ENCODE measurements at places on chromosomes 6 and 20. TPM values are rescaled to one million over a fixed set of nuclear protein-coding genes. Genes with fewer than 3 reads are reported as not detected.

DNA sequence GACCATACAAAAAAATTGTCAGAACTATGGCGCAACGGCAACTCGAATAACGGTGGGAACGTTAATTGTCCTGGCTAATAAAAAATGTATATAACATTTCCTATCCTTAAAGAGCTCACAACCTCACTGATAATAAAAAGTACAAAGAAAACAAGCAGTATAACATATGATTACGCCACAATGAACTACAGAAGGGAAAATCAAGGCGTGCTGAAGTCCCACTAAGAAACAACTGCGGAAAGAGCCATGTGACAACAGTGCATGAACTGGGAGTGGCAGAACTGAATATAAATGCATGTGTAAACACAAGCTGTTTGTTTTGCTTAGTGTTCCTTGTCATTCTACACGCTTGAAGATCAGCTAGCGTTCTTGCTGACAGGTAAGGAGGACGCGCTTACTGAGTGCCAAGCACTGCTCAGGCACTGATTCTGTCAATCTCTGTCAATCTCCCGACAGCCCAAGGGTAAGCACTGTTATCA is 466 bp upstream of the PSMB1 start:
- DNase-seq: no peak

DNA sequence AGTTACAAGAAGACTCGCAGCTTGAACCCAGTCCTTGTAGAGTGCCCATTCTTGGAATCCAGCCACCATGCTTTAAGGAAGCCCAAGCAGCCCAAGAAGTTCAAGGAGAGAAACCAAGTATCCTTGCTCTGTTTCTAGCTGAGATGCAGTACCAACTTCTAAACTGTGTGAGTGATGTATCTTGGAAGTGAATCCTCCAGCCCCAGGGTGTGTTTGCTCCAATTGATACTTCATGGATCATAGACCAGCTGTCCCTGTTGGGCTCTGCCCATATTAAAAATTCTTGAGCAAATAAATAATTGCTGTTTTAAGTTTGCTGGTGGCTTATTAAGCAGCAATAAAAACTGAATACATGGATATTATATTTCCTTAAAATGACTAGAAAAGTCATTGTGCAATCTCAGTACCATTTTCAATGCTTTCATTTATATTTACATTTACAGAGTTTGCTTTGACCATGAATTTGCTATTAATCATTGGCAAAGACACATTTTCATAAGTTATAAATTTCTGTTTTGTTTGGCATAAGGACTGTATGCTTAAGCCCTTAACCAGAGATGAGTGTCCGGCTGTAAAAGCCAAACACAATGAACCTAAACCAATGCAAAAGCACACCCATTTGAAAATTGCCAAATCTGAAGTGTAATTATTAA is 9.2 kb downstream of the SPTLC3 start:
- no peak for DNase-seq

DNA sequence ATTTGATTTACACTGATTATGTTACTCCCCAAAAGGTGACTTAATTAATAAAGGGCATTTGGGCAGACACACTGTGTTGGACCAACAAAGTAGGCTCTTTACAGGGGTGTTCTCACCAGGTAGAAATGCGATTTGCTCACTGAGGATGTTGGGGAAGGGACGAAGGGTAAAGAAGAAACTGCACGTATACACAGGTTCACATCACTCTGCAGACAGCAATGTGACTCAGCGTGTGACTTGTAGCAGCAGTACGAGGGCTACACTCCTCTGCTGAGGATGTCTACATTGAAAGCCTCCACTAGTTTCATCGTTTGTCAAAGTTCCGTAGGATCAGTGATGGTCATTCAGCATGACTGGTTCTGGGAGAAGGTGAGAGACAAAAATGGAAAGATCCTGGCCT is 52.7 kb upstream of the TMEM181 start:
- no peak for DNase-seq

- no peak for DNase-seq
Observed at GRCh38 chr20:48457193-48458002, 370.4 kb downstream of the PREX1 start.

DNA sequence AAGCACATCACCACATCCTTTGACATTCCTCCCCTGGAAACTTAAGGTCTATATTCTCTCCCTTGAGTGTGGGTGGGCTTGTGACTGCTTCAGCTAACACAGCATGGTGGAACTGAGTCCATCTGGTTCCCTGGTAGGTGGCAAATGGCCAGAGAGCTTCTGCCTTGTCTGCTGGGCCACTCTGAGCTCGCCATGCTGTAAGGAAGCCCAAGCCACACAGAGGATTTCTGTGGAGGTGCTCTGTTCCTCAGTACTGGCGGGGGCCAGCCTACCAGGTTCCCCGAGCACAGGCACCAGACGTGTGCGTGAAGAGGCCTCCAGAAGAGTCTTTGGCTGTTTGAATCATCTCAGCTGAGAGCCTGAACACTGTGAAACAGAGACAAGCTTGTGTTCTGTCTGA is 41.6 kb upstream of the PMEPA1 start:
- DNase-seq: no peak

GRCh38 chr6:160138839-160139419 is 17.3 kb downstream of the SLC22A1 start:
- DNase-seq: peak; percentile 34

TDP2 gene
- total RNA-seq: 31.5 TPM

EPB41L2 gene
- total RNA-seq: 65.3 TPM

SNTA1 gene
- total RNA-seq: 28.9 TPM

GRCh38 chr6:75550544-75551167 is 51.0 kb upstream of the SENP6 start:
- DNase-seq: no peak

DNA sequence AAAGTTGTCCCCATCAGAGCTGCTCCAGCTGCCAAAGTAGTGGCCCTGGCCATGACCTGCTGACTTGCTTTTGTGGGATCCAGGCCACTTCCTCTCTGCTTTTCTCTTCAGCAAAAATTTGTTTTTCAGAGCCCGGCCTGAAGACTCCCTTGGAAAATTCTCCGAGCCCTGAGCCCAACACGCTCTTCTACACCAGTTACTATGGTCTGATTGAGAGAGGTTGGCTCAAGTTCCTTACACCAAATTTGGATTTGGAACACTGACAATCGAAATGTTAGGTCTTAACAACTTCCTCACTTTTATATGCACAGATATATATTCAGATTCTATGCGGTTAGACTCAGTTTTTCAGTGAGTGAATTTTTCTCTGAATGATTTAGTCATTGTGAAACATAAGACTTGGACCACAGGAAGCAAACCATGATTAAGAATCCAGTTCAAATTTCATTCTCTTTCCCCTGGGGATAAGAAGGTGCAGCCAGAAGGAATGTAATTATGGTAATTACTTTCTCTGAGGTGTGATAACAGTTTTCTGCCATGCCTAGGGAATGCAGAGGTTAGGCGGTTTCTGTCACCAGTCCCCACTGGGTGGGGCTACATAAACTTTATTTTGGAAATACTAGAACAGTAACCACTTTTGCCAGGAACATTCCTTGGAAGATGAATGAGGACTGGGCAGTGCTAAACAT is 365.2 kb downstream of the SYNE1 start:
- DNase-seq: no peak

RBPJL gene
- total RNA-seq: not detected

SLC17A1 gene
- not detected for total RNA-seq

UST gene
- 15.7 TPM for total RNA-seq

GRCh38 chr6:134080171-134080795 is 27.9 kb upstream of the SLC2A12 start:
- no peak for DNase-seq

DNA sequence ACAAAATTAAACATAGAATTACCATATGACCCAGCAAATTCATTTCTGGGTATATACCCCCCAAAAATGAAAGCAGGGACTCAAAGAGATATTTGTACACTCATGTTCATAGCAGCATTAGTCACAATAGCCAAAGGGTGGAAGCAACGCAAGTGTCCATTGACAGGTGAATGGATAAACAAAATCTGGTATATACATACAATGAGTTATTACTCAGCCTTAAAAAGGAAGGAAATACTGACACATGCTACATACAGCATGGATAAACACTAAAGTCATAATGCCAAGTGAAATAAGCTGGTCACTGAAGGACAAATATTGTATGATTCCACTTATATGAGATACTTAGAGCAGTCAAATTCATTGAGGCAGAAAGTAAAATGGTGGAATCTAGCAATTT is 5.3 kb upstream of the STX11 start:
- no peak for DNase-seq

VNN1 gene
- not detected for total RNA-seq

DNA sequence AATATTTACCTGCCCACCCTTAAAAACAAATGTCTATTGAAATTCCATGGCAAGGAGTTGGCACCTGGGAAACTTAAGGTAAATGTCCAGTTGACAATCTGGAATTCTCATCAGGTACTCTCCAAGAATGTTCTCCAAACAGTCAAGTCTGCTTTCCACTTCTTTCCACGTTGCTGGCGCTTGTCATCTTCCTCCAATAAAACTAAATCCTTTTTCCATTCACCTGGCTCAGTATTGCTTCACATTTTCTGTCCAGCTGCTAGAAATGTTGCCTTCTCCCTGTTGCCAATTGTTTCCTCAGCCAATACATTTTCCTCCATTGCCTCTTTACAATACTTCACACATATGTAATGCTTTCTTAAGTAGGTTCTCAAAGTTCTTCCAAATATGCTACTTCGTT is 1288.1 kb upstream of the MAP3K7 start:
- no peak for DNase-seq

DNA sequence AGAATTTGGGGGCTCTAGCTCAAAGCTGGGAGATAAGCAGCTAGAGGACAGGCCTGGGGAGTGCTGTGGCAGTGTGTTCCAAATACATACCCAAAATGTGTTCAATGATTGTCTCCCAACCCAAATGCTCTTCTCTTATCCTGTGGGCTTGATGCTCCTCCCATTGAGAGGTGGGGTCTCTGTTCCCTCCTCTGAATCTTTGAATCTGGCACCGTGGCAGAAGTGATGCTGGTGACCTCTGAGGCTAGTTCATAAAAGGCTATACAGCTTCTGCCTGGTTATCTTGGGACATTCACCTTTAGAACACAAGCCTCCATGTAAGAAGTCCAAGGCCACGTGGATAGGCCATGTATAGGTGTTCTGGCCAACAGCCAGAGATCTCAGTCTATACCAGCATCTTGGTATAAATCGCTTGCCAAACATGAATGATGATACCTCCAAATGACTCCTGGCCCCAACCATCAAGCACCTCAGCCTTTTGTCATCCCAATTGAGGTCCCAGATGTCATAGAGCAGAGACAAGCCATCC is 15.9 kb upstream of the MYBL2 start:
- DNase-seq: no peak

GRCh38 chr20:53786445-53787267 is 193.0 kb upstream of the ZNF217 start:
- DNase-seq: no peak

NMBR gene
- not detected for total RNA-seq

- DNase-seq: no peak
Observed at GRCh38 chr6:111793711-111794111, 79.5 kb downstream of the FYN start.

- DNase-seq: no peak
Observed at GRCh38 chr6:8436966-8437365, 1.6 kb upstream of the SLC35B3 start.

GRCh38 chr6:53432318-53433161 is 83.8 kb upstream of the ELOVL5 start:
- no peak for DNase-seq

- DNase-seq: no peak
Observed at GRCh38 chr6:82138075-82138791, 109.3 kb downstream of the IBTK start.

All from osteocyte (in vitro differentiated cells).